ENCODE measurements at places on chromosomes 3 and 15.

- DNase-seq: no peak
These were observed 27.5 kb downstream of the PLSCR5 start for GRCh38 chr3:146577662-146578061.

- DNase-seq: no peak
These were observed 71.1 kb downstream of the EPHB3 start for GRCh38 chr3:184632551-184633236.

- DNase-seq: no peak
These were observed 151.3 kb downstream of the ADAM10 start for GRCh38 chr15:58597943-58598828.

DNA sequence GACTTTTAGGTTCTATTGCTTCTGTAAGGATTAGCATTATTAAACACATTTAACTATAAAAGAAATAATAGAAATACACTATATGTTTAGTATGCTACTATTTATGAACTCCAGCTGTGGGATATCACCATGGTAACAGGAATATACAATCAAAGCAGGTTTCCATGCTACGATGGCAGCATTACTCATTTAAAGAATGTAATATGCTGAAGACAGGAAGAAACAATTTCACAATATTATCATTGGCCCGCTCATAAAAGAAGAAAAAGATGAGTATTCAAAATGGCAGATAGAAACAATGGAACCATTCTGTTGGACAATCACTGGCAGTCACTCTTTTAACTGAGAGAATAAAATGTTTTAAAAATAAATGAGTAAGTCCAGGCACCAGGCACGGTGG, 153.4 kb downstream of the CBLB start:
- no peak for DNase-seq

DNA sequence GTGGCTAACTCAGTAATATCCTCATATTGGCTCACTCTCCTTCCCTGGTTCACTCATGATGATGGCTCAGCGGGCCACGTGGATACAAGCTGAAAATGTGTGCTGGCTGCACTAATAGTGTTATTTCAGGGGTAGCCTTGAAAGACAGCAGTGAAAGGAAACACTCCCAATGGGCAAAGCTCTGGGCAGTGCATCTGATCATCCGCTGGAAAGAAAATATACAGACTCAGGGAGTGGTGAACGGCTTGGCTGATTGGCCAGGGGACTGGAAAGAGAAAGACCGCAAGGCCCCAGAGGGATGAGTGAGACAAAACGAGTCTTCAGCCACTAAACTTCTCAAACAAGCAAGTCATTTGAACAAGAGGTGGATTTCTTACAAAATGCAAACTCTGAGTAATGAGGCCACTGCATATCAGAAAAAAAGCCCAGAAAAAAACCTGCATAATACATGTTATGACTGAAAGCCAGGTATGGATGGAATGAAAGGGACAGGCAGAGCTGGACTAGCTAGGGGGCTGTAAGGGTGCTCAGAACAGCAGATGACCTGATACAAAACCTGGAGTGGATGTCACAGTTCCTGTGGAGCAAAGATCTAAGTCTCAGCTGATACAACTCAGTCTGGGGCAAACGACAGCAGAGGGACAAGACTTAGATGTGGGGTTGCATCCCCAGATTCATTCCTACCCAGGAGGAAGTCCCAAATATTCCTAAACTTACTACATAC, 33.3 kb downstream of the CMTM6 start:
- DNase-seq: no peak

DNA sequence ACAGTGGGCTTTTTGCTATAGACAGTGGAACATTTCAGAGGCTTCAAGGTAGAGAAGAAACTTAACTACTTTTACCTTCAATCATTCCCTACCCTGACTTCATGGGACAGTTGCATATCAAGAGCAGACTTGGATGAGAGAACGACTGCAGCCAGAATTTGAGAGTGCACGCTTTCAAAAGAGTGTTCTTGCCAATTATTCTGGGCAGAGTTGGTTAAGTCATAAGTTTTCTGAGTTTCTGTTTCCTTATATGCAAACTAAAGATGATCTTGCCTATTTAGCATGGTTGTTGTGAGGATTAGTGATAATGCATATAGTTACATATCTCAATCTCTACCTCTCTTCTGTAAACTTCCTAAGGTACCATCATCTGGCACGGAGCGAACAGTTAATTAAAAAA, 7.6 kb downstream of the SLC9A9 start:
- no peak for DNase-seq

DNA sequence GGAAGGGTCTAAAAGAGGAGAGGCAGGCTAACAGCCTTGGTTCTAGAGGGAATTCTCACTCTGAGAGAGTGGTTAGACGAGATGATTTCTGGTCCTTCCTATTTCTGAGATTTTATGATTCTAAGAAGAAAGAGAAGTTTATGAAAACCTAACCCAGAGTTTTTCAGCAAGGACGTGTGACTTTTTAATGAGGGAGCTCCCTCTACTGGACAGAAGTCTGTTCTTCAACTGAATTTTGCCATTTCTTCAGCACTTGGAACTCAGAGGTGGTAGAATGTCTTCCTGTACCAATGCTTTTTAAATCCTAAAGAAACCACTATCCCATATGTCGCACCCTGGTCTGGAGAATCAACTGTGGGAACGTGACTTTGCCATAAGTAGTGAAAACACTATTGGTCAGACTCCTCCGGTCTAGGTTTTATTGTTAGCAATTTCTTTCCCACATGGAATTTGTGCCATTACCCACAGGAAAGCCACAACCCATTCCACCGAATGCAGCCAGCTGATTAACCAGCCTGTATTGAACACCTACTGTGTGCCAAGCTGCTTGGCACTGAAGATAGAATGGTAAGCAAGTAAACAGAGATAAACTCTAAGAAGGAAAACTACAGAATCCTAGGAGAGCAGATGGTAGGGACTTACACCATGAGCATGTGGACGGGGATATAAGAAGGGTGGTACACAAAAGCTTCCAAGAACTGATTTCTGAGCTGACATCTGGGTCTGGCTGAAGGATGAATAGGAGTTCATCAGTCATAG, 199.5 kb upstream of the LMCD1 start:
- no peak for DNase-seq

DNA sequence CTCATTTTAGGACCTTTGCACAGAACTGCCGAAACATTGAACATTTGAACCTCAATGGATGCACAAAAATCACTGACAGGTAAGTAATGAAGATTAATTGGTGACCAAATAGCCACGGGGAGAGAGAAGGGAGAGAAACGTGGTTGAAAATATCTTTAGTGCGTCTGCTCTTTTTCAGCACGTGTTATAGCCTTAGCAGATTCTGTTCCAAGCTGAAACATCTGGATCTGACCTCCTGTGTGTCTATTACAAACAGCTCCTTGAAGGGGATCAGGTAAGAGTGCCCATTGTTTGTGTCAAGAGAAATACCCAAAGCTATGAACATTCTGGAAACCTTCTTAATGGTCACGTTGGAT, 67.1 kb downstream of the UBP1 start:
- no peak for DNase-seq

DNA sequence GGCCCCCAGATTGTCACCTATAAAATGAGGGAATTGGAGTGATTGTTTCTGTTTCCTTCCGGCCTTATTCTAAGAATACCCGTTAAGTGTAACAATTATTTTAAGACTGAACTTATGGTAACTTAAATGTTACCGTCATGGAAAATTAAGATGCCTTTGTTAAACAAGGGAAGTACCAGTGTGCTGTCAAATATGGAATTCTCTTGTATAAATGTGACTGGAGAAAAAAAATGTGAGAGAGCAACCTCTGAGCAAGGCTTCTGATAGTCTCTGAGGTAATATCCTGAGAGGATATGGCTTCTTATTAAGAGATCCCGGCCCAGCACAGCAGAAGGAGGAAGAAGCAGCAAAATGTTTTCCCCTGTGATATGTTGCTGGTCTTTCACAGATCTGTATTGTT, 480.7 kb upstream of the ADAMTS9 start:
- DNase-seq: no peak

DNA sequence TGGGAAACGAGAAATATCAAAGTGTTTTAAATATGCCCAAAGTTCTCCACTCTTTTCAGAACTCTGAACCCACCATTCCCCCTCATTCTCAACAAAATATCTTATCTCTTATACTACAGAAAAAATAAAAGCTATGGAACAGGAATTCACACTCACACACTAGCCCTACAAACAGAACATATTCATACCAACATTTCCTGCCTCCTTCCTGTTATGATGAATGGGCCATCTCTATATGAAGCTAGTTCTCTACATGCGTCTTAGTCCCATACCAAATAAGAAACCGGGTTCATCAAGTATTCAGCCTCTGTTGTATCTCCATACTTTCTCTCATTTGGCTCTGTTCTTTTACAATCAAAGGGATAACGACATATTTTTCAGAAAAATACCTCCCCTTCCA, 72.6 kb downstream of the PLSCR2 start:
- no peak for DNase-seq

GRCh38 chr3:33911525-33912322, 113.3 kb downstream of the PDCD6IP start:
- DNase-seq: no peak

GRCh38 chr3:186110975-186111974, 2.4 kb upstream of the ETV5 start:
- no peak for DNase-seq

GRCh38 chr3:175980486-175981090, 1121.5 kb downstream of the NAALADL2 start:
- DNase-seq: no peak

GRCh38 chr3:150370122-150370602, 37.9 kb upstream of the TSC22D2 start:
- no peak for DNase-seq

DNA sequence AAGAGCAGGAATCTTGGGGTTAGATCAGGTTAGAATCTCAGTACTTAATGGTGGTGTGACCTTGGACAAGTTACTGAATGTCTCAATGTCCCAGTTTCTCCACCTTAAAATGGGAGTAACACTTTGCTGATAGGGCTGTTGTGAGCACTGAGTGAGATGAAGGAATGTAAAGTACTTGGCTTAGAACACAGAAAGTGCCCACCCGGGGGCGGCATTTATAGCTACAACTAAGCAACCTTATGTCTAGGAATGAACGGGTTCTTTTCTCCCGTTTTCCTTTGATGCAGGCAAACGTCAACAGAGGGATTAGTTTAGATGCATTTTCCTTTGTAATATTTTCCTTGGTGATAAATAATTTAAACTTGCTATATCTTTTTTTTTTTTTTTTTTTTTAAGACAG, 176.6 kb downstream of the USP13 start:
- no peak for DNase-seq

- DNase-seq: no peak
These were observed 48.8 kb downstream of the UACA start for GRCh38 chr15:70714565-70714964.

DNA sequence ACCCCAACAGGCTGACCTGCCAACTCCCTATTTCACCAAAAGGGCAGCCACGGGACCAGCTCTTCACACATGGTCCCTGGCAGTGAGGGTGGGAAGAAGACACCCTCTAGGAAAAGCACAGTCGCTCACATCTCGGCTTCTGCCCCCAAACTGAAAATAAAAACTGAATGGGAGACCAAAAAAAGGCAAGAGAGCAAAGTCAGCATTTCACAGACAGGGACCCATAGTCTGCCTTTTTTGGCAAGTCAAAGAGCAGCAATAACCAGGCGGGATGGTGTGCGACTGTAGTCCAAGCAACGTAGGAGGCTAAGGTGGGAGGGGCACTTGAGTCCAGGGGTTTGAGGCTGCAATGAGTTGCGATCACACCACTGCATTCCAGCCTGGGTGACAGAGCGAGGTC, 154.1 kb downstream of the ADAMTS17 start:
- DNase-seq: no peak
